M059J (cell line): ENCODE measurements at places on chromosomes 12 and 14.

DNA sequence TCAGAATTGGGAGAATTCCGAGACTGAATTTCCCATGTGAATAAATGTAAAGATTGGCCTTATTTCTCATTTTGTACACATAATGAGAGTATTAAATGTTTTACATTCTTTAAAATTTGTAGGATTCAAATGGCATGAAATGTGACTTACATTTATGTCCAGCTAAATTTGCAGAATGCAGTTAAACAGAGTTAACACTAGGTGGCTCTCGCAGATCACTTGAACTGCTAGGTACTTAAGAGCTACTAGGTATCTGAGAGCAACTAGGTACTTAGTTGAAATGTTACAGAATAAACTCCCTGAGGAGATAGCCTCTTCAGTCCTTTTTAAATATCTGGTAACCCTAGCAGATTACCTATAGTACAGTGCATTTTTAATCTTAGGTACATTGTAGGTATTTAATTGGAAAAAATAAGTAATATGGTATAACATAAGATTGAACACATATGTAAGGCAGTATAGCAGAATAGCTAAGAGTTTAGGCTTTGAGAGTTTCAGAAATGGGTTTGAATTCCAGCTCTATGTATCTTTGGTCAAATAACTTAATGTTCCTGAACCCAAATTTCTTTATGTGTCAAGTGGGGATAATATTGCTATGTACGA lies 73.8 kb downstream of the KIAA0586 start:
- peak; percentile 58 for DNase-seq

DNA sequence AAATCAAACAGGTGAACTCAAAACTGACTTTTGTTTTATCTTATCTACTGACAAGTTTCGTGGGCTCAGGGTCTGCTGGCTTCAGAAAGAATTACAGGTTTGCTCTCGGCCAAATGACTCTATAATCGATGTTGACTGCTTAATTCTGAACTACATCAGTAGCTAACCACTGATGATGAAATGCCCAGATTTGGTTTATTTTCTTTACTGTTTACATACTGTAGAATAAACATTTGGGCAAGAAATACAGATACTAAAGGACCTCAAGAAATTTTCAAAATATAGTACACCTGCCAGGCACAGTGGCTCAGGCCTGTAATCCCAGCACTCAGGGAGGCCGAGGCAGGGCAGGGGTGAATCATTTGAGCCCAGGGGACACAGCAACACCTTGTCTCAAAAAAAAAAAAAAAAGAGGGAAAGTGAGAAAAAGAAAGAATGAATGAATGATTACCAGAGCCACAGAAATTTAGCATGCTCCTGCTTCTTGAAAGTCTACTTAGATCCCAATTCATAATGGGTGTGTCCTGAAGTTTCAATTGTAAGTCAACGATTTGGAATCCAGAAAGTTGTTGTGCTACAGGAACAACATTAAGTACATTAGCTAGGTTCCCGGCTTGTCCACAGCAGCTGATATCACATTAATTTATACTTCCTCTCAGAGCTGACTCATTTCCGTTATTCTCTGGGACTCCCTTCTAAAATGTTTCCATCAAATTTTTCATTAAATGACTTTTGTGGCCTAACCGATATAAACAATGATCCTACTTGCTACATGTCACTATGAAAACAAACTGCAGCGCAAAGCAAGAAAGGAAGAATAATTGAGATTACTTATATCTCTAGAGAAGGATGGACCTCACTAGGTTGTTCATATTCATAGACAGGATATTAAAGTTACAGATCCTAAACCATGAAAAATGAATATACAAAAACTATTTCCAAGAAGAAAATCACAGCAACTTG lies 134.3 kb downstream of the MED13L start:
- peak; percentile 94 for DNase-seq

DNA sequence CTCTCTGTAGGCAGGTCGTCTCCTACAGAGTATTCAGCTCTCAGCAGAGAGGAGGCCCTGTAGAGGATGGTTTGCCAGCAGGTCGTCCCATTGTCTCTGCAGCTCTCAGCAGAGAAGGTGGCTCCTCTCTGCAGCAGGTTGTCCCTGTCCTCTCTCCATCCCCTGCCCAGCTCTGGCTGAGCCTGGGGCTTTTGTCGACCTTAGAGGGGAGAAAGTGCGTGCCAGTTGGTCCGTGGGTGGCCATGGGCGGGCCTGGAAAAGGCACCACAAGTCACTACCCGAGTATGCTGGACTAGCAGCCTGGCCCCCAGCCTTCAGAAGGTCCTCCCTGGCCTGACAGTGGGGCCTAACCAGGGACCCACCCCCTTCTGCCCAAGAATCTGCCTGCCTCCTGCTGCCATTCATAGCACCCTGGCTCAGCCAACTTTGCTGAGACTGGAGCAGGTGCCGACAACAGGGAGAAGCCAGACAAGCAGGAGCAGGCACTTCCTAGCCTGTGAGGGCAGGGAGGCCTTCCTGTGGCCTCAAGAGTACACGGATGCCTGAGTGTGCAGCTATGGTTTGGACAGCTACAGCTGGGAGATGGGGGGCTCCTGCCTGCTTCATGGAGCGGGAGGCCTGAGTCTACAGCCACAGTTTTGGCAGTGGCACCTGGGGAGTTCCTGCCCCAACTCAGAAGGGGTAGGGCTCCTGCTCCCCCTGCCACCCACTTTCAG lies 59.7 kb upstream of the KCNH3 start:
- no peak for DNase-seq

- peak; percentile 92 for DNase-seq
These were observed 11.0 kb downstream of the ZNF219 start for GRCh38 chr14:21087294-21088091.

- DNase-seq: no peak
These were observed 449.3 kb downstream of the MED13L start for GRCh38 chr12:115828168-115828567.

DNA sequence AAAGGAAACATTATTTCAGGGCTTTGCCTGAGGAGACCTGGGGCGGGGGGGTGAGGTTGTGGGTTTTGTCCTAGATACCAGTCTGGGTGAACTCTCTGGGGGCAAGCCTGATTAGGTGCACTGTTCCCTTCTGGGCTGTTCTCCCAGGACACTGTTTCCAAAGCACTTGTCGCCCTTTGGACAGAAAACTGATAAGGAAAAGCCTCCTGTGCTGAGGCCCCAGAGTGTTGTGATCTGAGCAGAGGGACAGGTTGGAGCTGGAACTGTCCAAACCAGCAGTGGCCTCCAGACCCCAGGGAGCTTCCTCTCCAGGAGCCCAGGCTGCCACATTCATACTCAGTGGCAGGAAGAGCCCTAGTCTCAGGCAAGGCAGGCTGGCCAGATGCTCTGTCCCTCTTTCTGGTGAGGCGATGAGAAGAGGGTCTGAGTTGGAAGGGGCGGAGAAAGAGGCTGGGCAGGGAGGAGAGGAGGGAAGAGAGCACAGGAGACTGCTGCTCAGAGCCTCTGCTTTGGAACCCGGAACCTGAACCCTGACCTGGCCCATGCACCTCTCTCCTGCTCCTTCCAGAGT lies 1.9 kb downstream of the GALNT16 start:
- DNase-seq: no peak

DNA sequence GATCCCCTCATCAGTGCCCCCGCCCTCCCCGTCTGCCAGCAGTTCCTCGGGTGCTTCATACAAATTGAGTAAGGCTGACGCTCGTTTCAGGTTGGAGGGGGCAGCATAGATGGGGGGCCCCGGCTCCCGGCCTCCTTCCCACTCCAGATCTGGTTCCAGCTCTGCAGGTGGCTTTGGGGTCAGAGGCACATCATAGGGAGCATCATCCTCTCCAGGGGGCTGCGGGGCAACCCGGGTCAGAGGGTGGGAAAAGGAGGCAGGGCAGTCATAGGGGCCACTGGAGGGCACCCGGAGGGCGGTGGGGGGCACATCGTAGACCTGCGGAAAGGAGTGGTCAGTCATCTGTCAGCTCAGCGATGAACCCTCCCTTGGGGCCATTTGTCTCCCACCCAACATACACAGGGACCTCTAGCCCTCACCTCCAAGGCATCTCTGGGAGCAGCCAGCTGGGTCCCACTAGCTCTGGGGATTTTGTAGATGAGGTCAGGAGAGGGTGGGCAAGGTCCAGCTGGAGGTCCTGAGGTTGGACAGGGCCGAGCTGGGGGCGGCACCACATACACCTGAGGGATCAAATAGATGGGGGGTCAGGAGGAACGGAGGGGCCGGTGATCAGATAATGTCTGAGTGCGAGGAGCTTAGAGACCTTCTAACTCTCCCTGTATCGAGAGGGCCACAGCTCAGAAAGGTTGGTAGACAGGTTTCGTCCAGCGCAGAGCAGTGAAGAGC lies 5.1 kb downstream of the EFS start:
- no peak for DNase-seq
